Kidney epithelial cell (primary cell): ENCODE measurements at places on chromosomes 11 and 22.

DNA sequence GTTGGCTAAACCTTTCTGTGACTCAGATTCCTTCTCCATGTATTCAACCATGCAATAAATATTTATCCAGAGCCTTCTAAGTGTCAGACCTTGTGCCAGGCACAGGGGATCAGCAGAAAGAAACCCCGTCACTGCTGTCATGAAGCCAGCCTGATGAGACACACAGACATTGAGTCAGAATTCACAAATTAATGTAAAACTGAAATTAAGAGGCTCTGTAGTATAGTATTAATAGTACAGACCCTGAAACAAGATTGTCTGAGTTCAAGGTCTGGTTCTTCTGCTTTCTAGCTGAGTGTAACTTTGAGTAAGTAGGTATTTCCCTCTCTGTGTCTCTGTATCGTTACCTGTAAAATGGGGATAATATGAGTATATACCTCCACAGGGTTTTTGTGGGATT lies 46.9 kb downstream of the ME3 start:
- no peak for DNase-seq

- no peak for DNase-seq
Observed at GRCh38 chr22:24142241-24142640, 39.0 kb upstream of the SUSD2 start.

GRCh38 chr11:122096272-122097112 lies 19.5 kb downstream of the BLID start:
- no peak for DNase-seq

DNA sequence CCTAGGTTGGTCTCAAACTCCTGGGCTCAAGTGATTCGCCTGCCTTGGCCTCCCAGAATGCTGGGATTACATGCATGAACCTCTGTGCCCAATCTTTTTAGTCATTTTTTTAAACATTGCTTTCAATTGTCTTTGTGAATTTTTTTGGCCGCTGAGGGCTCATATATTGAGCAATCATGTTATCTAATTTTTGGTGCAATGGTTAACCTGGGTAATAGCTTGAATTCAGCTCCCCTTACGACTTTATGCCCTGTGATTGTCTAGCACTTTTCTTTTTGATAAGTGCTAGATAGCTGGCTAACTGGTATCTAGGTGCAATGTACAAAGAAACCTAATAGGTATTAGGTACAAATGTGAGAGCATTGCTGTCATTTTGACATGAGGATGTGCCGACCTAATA lies 35.3 kb upstream of the CAT start:
- DNase-seq = no peak

DNA sequence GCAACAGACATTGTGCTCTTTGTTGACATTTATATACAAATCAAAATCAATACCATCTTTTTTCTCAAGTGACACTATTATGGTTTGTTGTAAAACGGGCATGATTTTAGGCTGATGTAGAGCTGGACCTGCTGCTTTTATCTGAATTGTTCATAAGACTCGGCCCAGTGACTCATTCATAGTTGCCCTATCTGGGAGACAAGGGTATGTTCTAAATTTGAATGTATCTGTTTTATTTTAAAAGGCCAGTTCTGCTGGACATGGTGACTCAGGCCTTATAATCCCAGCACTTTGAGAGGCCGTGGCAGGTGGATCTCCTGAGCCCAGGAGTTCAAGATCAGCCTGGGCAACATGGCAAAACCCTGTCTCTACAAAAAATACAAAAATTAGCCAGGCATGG lies 39.3 kb downstream of the CEP295 start:
- no peak for DNase-seq
